ENCODE measurements at places on chromosomes 16 and 17.

- no peak for DNase-seq
These were observed 381.7 kb downstream of the SLC39A11 start for GRCh38 chr17:72710834-72711233.

DNA sequence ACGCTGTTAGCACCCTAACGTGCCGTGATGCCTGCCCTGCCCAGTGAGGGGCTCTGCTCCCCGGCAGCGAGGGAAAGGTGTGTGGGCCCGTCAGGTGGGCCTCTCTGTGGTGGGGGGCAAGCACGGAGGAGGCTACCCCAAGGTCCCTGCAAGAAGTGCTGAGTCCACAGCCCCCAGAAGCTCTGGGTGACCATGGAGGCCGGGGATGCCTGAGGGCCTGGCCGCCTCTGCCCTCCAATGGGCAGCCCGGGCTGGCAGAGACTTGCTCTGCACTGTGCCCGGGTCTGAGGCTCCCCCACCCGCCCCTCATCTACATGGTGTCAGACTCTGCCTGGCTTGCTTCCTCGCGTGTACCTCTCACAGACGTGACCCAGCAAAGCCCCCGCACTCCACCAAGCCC is 12.2 kb downstream of the SLC38A10 start:
- no peak for DNase-seq

DNA sequence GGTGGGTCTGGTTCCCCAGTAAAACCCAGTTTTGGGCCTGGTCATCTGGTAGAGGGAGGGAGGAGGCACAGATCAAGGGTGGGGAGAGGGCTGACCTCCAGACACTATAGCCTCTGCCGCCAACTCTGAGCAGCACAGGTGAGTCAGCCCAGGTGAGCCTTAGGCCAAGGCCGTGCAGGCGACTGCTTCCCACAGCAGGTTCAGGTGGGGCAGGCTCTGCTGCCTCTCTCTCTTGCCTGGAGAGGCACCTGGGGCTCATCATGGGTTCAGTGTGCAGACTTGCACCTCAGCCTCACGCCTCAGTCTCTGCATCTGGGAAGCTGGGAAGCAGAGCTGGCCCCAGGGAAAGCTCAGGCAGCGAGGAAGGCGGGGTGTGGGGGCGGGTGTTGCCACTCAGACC is 37.8 kb upstream of the IL34 start:
- no peak for DNase-seq

DNA sequence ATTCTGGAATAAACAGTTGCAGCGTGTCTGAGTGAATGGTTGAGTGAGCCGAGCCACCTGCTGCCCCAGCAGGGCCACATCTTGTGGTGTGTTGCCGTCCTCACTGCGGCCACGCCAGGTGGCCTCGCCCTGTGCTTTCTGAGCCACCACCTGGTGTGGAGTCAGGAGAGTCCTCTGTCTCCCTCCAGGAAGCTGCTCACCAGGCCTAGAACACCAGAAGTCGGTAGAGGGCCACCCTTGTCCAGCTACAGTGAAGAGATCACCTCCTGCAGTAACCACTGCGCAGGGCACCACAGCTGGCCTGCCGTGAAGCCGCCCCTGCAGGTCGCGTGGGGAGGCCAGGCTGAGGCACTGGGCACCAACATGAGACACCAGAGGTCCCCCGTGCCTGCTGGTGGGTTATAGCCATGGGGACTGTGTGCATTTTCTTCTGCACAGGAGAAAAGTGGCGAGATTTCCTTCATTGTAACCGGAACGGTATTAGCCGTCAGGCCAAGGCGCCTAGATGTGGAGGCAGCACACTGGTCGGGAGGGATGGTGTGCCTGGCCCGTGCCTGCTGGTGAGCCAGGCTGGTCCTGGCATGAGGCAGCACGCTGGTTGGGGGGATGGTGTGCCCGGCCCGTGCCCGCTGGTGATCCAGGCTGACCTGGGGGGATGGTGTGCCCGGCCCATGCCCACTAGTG is 28.9 kb upstream of the FOXK2 start:
- no peak for DNase-seq

GRCh38 chr16:70290949-70291519 is 1.7 kb upstream of the AARS1 start:
- no peak for DNase-seq

DNA sequence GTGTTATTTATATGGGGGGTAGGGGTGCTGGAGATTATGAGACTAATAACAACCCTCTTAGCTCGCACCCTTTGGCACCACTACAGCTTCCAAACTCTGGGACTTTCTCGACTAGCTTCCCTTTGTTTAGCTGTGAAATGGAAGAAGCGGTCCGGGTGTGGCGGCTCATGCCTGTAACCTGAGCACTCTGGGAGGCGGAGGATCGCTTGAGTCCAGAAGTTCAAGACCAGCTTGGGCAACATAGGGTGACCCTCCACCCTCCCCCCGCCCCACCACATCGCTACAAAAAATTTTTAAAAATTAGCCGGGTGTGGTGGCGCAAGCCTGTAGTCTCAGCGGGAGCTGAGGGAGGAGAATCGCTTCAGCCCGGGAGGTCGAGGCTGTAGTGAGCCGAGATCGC is 814 bp upstream of the CDH3 start:
- no peak for DNase-seq

- DNase-seq, result no peak
These were observed 66.8 kb downstream of the SALL1 start for GRCh38 chr16:51084074-51084928.

GRCh38 chr16:84555418-84556196 is 51.1 kb upstream of the MEAK7 start:
- DNase-seq, result no peak

DNA sequence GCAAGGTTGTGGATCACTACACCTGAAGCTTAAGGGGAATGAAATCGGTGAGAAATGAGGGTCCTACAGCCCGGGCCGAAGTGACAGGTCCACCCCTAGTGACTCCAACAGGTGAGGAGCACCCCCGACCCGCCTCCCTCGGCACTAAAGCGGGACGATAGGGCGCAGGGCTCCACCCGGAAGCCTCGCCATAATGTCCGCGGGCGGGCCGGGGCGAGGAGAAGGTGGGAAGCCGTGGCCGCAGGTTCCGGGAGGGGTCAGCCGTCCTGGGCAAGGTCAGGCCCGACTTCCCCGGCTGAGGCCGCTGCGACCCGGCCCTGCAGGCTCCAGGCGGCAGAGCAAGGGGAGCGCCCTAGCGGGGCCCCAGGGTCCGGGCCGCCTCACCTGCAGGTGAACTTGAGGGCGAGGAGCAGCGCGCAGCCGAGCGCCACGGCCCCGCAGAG is 543 bp downstream of the TXNDC11 start:
- DNase-seq, result no peak

DNA sequence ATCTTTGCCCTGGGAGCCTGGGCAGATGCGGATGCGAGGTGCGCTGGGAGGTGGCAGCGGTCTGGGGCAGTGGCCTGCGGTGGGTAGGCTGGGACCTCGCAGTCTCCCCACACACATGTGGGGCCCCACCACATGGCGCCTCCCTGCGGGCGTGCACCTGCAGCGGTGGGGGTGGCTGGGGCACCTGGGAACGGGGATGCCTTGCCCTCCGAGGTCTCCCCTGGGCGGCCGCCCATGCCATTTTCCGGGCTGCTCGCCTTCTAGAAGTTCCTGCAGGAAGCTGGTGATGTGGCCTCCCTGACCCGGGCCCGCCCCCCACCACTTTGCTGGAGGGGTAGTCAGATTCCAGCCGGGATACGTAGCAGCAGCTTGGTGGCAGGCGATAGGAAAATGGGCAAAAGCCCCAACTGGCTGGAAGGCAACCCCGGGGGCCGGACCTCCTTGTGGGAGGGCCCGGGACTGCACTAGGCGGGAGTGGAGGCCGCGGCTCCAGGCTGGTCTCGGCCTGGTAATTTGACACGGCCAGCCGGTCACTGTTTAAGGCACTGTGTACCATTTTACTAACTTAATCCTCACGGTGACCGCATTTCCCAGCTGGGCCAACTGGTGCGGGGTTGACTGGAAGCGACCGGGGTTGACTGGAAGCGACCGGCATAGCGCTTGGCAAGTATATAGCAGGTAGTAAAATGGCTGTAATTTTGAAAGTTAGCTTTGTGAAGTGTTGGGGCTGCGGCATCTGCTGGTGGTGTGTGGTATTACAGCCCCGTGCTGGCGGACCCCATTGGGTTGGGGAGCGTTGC is 38.5 kb downstream of the IGF2BP1 start:
- no peak for DNase-seq

- no peak for DNase-seq
These were observed 47.8 kb upstream of the AXIN2 start for GRCh38 chr17:65609286-65609685.

GRCh38 chr17:76360461-76360860 is 6.7 kb upstream of the PRPSAP1 start:
- DNase-seq, result no peak

DNA sequence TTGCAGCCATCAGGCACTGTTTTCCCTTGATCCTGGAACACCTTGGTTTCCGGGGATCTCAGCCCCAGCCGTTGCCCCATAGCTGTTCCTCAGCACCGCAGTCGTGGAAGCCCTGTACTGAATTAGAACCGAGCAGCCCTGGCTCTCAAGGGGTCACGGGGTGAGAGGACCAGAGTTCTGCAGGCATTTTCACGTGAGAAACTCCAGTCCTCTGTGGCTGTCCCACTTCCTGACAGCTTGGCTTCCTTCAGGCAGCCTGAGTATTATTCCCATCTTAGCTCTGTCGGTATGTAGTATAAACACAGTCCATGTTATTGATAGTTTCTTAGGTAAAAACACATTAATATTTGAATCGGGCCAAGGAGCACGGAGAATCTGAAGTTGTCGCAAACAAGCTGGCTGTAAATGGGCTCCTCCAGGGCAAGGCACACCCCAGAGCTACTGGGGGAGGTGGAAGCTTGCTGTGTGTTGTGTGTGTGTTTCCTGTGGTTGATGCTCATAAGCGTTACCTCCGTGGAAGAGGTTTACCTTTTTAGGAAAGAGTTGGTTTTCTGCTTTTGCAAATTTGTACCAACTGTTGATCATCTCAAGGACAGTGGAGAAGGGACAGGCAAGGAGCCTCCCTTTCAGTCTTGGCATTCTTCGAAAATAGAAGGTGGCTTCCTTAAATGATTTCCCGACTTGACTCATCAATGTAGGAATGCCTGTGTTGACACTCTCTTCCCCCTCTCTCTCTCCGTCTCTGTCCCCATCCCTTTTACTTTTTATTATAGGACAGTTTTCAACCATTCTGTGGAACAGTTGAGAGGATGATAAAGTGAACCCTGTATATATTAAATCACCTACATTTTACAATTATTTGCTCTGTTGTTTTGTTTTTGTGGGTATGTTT is 208.9 kb upstream of the CHMP6 start:
- DNase-seq, result no peak

DNA sequence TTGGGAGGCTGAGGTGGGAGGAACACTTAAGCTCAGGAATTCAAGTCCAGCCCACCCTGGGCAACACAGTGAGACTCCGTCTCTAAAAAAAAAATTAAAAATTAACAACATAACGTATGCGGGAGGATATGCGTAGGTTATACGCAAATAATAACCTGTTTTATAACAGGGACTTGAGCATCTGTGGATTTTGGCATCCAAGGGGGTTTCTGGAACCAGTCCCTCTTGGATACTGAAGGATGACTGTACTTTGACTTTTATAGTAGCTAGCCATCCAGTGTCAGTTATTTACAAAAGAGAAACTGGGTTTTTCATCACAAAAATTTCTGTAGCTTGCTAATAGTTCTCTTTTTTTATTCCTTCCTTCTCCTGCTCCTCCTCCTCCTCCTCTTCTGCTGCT is 64.5 kb downstream of the TNRC6C start:
- no peak for DNase-seq

DNA sequence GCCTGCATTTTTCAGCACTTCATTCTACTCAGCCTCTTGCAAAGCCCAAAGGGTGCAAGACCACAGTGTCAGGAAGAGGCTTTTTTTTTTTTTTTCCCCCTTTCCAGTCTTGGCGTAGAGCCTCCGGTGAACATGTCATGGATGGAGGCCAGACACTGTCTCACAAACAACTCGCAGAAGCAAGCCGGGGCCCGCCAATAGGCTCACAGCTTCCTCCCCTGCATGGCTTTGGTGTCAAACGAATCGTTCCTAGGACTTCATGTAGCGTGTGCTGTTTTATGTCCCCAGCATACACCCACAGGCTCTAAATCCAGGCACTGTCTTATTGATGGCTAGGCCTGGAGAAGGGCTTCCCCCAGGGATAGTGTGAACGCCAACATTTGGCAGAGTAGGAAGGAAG is 457.7 kb upstream of the MAF start:
- no peak for DNase-seq

DNA sequence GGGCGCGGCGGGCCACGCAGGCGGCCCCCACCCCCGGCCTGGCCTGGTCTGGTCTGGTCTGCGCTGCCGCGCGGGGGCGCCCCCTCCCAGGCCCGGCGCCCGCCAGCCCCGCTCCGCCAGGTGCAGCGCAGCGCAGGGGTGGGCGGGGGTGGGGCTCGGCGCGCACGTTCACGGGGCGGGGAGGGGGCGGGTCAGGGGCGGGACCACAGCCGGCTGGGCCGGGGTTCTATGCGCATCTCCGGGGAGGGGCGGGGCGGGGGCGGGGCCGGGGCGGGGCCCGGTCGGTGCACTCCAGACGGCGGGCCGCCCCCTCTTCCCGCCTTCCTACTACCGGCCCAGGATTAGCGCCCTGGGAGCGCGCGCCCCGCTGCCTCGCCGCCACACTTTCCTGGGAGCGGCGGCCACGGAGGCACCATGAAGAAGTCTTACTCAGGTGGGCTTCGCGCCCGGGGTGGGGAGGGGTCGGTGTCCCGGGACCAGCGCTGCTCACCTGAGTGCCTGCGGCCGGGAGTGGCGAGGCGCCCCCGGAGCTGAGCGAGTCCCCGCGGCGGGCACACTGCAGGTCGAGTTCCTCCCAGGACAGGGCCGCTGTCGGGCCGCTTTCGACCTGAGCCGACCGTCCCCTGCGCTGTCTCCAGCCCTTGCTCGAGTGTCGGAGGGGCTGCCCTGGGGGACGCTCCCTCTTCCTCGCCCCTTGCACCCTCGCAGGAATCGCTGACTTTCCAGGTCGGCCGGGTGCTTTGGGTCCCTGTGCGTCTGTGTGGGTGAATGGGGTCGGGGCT is 140.5 kb downstream of the SEC14L1 start:
- DNase-seq, result no peak

DNA sequence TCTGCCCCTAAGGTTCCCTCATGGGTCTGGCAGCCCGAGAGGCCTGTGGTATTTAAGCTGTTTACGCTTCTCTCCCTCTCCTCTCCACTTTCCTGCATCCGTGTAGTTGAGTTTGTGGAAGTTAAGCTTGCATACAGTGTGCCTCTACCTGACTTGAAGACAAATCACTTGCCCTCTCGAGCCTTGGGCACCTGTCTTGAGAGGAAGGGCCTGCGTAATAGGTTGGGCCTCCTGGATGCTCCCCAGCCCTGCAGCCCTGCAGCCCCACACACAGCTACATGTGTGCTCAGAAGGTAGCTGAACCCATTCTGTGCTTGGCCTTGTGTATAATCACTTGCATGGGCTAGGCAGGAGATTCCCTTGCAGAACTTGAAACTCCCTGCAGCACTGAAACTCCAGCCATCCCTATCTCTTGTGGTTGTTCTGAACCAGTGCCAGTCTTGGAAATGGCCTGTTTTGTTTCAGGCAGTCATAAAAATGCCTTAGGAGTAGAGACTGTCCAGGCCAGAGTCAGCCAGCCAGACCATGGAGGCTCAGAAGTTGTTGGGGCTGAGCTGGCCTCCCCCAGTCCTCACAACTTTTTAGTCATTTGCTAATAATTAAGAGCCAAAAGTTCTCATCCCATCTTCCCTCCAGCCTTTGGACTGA is 134.6 kb downstream of the CLEC16A start:
- DNase-seq, result peak; percentile 78

- no peak for DNase-seq
These were observed 16.6 kb upstream of the C1QTNF8 start for GRCh38 chr16:1112506-1113184.

Data from HFF-Myc (cell line).